Stimulated activated CD4-positive, alpha-beta T cell treated with anti-CD3 and anti-CD28 coated beads, Interleukin-4, amount 100 ng/mL, for 4 hours (primary cell): ENCODE measurements at places on chromosomes 7 and 10.

- no peak for DNase-seq
Observed at GRCh38 chr7:11332186-11332864, 358.7 kb downstream of the PHF14 start.

DNA sequence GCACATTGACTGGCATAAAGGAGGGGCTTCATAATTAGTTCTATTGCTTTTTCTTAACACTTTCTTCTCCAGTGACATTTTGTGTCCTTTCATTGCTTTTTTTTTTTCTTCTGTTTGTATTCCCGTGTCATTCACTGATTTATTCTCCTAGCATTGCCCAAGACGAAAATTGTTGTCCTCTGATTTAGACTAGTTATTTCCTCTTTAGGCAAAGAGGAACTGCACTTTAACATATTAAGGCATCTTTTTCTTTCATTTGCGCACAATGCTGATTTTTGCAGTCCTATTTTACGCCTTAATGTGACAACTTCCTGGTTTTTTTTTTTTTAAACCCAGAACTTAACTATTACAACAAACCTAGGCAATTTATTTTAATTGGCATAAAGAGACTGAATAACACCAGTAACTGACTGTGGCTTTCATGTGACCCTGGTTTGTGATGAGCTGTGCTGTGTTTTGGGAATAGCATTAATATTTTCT lies 39.7 kb downstream of the ARID5B start:
- no peak for DNase-seq

DNA sequence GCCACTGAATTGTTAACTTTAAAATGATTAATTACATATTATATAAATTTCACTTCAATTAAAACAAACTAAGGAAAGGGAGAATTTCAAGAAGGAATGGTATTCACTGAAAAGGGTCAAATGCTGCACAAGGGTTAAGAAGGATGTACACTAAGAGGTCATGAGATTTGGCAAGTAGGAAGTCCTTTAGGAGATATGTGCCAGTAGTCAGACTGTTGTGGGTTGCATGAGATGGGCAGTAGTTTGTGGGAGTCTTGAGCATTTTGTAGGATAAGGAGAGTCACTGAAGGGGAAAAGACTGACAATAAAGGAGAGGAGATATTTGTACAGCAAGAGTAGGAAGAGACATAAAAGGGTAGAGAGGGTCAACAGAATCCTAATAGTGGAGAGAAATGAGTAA lies 12.4 kb upstream of the PTPN12 start:
- DNase-seq = no peak

GRCh38 chr10:60549686-60550085 lies 160.0 kb upstream of the ANK3 start:
- no peak for DNase-seq

DNA sequence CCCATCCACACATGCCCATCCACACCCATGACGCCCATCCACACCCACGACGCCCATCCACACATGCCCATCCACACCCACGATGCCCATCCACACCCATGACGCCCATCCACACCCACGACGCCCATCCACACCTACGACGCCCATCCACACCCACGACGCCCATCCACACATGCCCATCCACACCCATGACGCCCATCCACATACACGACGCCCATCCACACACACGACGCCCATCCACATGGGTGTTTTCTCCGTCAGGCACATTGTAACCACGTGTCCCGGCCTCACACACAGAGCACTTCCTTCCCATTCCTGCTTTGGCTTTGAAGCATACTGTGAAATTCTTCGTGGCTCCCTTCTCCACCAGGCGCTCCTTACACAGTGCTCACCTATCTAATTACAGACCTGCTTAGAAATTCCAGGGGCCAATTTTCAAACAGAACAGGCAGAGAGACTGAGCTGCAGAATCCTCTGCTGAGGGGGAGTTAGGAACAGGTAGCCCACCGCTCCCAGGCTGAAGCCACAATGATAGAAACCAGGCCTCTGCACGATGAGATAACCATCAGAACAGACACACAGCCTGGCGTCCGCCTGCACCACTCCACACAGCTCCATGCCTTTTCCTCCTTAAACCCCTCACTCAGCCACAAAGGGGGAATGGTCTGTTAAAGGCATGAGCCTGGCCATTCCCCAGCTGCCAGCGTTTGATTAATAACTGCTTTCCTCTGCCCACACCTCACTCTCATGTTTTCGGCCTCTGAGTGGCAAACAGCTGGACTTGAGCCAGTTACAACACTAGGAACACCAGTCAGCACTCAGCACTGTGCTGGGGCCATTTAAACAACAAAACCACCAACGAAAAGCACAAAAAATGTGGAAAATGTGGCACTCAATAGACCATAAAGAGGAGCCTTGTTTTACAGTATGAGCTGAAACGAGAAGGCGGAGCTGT lies 501.6 kb downstream of the PTPRN2 start:
- no peak for DNase-seq

DNA sequence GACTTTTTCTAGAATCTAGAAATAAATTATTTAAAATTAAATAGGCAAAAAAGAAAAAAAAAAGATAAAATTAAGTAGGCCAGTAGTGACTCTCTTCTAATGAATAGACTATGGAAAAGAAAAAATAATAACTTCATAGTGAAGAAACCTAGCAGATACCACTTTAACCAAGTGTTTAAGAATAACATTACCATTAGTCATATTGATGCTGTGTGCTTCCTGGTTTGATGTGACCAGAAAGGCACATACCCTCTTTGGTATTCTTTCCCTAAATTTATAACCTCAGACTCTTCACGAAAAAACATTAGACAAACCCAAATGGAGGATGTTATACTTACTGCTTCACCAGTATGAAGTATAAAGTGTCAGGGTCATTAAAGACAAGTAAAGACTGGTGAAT lies 42.6 kb downstream of the KIF20B start:
- no peak for DNase-seq

DNA sequence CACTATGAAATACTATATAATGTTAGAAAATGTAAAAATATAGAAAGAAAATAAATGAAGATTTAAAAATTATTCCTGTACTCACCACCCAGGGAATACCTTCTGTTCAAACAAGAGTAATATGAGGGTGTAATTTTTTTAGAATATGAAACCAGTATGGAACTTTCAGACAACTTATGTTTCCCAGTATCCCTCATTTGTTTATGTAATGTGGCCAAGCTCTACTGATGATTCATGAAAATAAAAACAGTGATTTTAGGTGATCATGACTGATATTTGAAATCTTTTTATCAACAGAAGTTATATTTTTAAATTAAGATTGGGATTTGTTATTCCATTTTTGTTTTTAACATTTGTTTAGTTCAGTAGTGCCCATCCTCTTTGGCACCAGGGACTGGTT lies 18.8 kb downstream of the SLK start:
- no peak for DNase-seq

- DNase-seq = no peak
Observed at GRCh38 chr10:75146780-75147179, 35.3 kb downstream of the SAMD8 start.

DNA sequence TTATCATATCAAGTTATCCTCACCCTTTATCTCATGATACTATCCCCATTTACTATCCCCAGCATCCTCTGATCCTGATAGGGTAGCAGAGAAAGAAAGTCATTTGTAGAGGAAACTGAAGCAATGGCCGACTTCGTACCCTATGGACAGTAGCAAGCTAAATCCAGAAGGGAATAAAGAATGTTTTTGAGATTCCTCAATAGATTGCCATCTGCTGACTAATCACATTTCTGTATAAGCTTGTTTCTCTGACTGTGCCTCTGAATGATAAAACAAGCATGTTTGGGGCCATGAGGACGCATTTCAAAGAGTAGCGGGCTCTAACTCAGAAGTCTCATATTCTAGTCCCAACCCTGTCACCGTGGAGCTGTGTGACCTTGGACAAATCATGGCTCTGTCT lies 13.2 kb upstream of the FAM107B start:
- DNase-seq = no peak

DNA sequence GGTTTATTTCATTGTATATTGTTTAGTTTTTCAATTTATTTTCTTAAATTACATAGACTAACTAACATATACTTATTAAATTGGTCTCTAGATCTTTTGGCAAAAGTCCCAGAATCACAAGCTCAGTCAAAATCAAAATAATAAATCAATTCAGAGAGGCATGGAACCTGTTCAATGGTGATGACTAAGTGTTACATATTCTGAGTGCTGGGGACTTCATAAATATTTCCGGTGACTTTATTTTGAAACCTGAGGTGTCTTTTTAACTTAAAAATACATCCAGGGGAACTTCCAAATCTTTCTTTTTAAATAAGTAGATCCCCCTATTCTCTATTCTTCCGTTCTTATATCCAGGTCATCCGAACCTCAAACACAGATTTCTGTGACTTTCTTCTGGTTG lies 89.6 kb upstream of the ZNF804B start:
- no peak for DNase-seq

GRCh38 chr7:137934941-137935883 lies 66.7 kb downstream of the CREB3L2 start:
- DNase-seq = no peak

- DNase-seq = no peak
Observed at GRCh38 chr7:34603711-34604444, 54.1 kb upstream of the NPSR1 start.

DNA sequence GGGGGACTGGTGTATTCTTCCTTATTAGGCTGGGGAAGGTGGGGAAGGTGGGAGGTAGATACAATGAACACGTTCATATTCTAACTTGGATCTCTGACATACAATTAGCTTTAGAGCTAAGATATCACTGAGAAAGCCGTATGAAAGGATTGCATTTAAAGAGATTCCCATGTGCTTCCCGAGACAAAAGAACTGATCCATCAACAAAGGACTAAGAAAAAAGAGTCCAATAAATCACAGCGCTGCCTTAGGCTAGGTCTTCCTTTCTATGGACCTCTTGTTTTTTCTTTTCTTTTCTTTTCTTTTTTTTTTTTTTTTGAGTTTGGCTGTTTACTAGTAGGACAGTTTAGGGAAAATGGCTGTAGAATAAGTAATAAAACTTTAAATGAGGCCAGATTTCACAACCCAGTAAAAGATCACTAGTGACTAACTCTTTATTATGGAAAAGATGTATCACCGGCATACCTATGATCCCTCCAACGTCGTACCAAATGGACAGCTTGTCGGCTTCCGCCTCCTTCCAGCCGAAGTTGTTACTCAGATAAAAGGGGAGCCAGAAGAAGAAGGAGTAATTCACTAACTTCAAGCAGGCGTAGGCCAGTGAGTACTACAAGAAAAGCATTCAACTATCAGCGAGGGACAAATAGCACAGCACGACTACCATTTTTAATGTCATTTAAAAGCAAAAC lies 50.0 kb downstream of the SLC37A3 start:
- DNase-seq = no peak
